ENCODE measurements at places on chromosomes 6 and 20.

- DNase-seq, result no peak
These were observed 76.8 kb upstream of the ARMC2 start for GRCh38 chr6:108771421-108771820.

DNA sequence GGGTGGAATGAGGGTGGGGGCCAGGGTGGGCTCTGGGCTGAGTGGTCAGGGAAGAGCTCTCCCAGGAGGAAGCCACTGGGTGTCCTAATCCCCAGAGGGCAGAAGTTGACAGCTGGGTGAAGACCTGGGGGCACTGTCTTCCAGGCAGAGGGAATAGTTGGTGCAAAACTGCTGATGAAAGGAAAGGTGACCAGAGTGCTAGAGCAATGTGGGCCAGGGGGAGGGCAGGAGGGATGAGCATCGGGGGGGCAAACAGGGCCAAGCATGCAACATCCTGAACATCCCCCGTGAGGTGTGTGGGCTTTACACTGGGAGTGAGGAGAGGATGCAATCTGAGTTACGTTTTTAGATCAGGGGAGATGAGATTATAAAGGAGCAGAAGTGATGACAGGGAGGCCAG is 97.8 kb downstream of the NOL4L start:
- DNase-seq, result no peak

DNA sequence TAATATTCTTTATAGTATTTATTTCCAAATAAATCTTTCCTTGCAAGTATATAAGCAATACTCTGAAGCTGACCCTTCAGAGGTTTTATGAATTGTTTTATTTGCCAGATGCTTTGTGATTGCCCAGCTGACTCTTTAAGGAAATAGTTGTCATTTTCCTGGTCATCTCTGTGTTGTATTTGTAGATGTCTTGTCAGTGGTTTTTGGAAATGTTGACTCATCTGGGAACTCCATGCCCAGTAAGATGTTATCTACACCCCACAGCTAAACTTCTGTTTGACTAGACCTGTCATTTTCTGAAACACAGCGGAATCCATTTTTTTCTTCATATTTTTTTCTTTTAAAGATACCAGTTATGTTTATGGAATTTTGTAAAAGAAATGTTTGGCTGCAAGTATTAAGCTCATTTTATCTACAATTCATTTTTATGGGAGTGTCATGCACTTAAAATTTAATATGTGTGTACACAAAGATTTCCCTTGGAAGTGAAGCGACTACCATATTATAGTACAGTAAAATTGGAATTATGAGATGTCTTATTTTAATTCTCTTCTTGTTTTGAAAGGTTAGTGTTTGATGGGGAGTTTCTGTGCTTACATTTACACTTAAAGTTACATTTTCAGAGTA is 491.0 kb downstream of the NKAIN2 start:
- DNase-seq, result no peak

DNA sequence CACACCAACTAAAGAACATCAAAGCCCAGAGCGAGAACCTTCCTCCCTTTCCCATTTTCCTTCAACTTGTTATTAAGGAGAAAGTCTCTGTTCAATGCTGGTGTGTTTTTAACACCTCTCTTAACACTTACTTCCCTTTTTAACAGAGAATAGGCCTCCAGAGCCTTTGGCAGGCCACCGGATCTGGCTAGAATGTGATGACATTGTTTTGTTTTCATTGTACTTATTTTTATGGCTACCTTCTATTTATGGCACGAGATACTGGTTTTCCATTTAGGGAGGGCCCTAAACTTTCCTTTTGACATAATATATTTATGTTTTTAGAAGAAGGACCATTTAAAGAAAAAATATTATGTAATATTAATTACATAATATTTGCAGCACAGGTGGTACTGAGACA is 21.6 kb downstream of the TCF15 start:
- no peak for DNase-seq

GRCh38 chr6:40252531-40253258 is 318.4 kb upstream of the MOCS1 start:
- no peak for DNase-seq

DNA sequence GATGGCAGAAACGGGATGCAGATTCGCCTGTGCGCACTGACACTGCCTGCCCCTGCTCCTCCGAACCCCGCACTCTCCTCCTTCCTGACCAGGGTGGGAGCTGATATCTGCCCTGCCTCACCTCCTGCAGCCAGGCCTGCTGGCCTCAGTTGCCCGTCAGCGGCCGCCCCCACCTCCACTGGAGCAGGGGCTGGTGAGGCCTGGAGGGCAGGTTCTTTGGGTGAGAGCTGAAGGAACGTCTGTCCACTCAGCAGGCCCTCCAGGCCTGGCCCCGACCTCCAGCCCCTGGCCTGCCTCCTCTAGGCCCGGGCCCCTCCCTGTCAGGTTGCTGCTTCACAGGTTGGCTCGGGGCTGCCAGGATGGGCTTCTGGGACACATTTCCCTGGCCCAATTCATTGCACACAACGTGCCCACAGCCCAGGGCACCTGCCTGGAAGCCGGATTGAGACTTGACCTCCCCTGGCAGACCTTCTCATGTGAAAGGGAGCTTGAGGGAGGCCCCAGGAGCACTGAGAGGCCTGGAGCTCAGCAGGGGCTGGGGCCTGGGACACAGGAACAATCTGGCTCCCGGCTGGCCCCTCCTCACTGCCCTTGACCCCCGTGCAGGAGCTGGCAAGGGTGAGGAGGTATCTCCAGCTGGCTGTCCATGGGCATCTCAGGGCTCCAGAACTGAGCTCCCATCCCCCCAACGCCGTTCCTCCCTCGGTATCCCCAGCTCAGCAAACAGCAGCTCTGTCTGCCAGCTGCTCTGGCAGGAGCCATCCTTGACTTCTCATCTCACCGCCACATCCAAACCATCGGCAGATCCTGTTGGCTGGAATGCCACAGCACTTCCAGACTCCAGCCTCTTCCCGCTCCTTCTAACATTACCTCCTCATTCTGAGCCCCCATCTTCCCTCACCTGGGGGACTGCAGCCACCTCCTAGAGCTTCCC is 39.5 kb downstream of the SPDEF start:
- DNase-seq, result no peak

DNA sequence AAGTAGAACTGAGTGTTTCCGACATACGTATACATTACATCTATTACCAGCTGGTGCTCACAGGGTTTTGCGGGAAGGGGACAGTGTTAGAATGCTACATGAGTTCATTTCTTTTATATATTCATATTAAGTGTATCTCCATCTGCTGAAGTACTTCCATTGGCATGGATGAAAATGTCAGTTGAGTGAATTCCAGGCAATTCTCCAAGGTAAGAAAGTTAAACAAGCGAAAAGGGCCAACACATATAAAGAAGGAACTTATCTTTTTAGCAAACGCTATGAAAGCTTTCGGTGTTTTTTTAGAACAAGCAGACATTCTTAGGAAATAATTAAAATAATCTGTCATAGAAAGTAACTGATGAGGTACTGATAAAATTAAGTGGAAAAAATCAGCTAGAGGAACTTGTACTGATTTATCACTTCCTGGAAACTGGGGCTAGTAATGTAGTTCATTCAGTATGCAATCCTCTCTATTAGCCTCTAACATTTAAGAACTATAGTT is 34.6 kb downstream of the RNF146 start:
- no peak for DNase-seq

DNA sequence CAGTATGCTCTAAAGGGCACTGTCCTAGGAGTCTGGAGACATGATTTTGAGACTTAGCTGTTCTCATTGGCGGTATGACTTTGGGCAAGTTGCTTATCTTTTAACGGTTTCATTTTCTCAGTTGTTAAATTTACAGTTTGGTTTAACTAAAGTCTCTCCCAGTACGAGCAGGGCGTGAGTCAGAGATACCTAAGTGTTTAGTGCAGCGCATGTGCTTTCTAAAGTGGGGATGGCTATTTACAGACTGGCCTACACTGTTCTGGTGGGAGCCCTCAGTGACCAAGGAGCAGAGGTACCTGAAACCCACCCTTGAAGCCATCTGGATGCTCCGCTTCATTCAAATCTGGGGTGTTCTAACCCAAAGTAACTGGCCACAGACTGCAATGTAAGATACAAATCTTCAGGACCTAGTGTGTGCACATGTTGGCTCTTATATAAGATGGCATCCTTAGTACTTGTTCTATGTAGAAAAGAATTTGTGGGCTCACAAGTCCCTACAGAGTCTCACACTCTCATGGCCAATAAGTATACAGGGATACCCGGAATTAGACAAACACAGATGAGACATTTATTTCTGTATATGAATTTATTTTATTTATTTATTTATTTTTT is 10.7 kb downstream of the MSH5 start:
- DNase-seq, result no peak

DNA sequence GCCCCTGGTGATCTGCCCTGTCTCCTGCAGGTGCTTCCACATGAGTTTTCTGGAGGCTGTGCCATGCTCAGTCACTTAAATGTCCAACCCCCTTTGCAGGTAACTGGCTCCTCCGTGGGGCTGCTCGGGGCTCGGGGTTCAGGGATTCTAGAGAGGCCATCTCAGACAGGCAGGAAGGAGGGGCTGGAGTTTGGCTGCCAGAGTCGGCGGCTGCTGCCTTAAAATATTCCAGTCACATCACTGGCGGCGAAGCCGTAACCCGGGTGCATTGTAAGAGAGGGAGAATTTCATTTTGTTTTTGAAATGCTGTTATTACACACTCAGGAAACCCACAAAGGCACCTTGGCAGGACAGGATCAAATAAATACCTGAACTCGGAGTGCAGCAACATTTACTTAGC is 212.9 kb upstream of the PMEPA1 start:
- DNase-seq, result no peak

- DNase-seq, result no peak
These were observed 15.0 kb downstream of the CALHM6 start for GRCh38 chr6:116476002-116476678.

All from type B pancreatic cell (in vitro differentiated cells).